ENCODE measurements at places on chromosomes 4 and X.
A peak's percentile ranks its signal among the peaks of the same experiment; 100 is the strongest.

- no peak for DNase-seq
Measured at GRCh38 chr4:84482564-84483563, 16.2 kb downstream of the NKX6-1 start.

DNA sequence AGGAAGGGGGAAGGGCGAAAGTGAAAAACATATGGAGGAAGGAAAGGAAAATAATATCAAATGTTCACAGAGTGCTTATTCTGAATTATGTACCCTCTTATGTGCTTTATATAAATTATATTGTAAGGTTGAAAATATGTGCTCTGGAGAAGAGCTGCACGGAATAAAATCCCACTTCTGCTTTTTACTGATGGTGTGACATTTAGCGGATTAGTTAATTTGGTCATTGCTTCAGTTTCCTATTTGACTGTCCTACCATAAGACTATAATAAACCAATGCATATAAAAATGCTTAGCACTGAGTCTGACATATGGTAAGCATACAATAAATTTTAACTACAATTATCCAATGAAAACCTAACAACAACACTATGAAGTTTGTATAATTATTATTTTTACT lies 86.2 kb downstream of the NPFFR2 start:
- no peak for DNase-seq

GRCh38 chr4:182975806-182976205 lies 58.6 kb upstream of the DCTD start:
- no peak for DNase-seq

DNA sequence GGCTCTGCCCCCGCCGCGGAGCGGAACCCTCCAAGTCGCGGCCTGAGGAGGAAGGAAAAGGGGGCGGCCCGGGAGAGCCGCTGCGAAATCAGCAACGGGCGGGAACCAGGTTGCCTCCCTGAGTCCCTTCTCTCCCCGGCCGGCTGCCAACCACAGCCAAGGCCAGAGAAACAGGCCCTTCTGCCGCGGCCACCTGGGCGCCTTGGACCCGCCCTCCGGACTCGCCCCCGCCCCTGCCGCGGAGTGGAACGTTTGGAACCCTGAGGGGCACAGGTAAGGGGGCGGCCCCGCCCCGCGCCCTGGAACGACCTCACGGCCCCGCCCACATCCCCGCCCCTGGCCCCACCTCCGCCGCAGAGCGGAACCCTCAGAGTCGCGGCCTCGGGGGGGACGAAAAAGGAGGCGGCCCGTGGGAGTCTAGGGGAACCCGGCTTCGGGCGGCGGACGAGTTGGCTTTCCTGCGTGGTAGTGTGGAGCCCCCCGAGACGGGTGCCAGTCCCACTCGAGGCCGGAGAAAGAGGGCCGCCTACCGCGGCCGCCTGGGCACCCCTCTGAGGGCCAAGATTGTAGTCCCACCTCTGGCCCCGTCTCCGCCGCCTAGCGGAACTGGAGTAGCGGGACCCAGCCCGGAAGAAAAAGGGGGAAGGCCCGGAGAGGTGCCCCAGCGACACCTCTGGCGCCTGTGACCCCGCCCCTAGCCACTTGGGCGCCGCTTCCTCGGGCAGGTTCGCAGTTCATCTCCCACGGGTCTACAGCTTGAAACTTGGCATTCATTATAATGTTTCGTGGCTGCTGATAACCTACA lies 669 bp upstream of the PHKA2 start:
- peak; percentile 34 for DNase-seq

DNA sequence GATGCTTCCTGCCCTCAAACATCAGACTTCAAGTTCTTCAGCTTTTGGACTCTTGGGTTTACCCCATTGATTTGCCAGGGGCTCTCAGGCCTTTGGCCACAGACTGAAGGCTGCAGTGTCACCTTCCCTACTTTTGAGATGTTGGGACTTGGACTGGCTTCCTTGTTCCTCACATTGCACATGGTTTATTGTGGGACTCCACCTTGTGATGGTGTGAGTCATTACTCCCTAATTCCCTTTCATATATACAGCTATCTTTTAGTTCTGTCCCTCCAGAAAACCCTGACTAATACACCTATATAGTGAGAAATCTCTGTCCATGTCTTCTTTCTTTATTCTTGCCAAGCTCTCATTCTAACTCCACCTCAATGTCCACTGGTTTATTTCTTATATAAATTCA lies 736.9 kb upstream of the HS3ST1 start:
- no peak for DNase-seq

- no peak for DNase-seq
Measured at GRCh38 chr4:154425514-154425913, 66.1 kb downstream of the DCHS2 start.

DNA sequence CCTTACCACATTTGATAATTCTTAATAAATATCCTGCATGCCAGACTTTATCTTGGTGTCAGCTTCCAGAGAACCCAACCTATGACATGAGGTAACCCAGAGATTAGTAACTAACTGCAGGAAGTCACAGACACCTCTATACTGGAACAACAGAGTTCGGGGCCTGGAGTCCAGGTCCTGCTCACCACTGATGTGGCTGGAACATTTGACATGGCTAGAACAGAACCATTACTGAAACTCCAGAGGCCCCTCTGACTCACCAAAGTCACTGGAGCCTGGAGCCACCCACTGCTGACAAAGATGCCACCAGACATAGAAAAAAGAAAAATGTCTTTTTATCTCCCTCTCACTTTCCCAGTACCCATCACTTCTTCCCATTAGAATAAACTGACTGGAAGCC lies 403.7 kb downstream of the MID1IP1 start:
- no peak for DNase-seq
